Activated naive CD4-positive, alpha-beta T cell treated with anti-CD3 and anti-CD28 coated beads for 36 hours (primary cell): ENCODE measurements at places on chromosomes 1 and 21. TPM values are rescaled to one million over a fixed set of nuclear protein-coding genes. Genes with fewer than 3 reads are reported as not detected.

Gene SMIM1
- 2.0 TPM for total RNA-seq

Gene SPRR2E
- not detected for total RNA-seq

Gene BATF3
- 26.7 TPM for total RNA-seq

Gene ARHGEF2
- 159 TPM for total RNA-seq

Gene ATAD3B
- total RNA-seq = 38.7 TPM

Gene HSD3B1
- not detected for total RNA-seq

Gene CD1B
- not detected for total RNA-seq

Gene ANGPTL3
- not detected for total RNA-seq

Gene TSTD1
- 50.3 TPM for total RNA-seq

Gene SORT1
- total RNA-seq = 0.33 TPM

Gene MAP3K21
- total RNA-seq = 2.0 TPM

Gene LRRIQ3
- 1.2 TPM for total RNA-seq

Gene RASAL2
- not detected for total RNA-seq

Gene BTG3
- 51.9 TPM for total RNA-seq

Gene FHAD1
- total RNA-seq = 0.45 TPM

Gene GBP5
- total RNA-seq = 85.5 TPM

Gene PRELP
- total RNA-seq = not detected

Gene CTSE
- total RNA-seq = not detected

Gene CREB3L4
- total RNA-seq = 7.4 TPM

Gene AMY1B
- not detected for total RNA-seq

Gene MXRA8
- total RNA-seq = 0.54 TPM

Gene C1orf115
- total RNA-seq = 1.3 TPM

Gene FAAH
- total RNA-seq = 3.8 TPM

Gene ETV3L
- not detected for total RNA-seq

Gene MAP10
- total RNA-seq = 0.43 TPM

Gene SPRR1B
- total RNA-seq = not detected

Gene LIPI
- not detected for total RNA-seq

Gene ARHGAP30
- 104 TPM for total RNA-seq

Gene LPAR3
- total RNA-seq = 0.74 TPM

Gene CR2
- total RNA-seq = 0.36 TPM

Gene UBASH3A
- 13.5 TPM for total RNA-seq

Gene SYT11
- 7.0 TPM for total RNA-seq

Gene AUNIP
- 9.1 TPM for total RNA-seq
